ENCODE measurements at places on chromosomes 5 and 9.

GRCh38 chr9:69932901-69933300 is 110.7 kb upstream of the MAMDC2 start:
- no peak for DNase-seq

DNA sequence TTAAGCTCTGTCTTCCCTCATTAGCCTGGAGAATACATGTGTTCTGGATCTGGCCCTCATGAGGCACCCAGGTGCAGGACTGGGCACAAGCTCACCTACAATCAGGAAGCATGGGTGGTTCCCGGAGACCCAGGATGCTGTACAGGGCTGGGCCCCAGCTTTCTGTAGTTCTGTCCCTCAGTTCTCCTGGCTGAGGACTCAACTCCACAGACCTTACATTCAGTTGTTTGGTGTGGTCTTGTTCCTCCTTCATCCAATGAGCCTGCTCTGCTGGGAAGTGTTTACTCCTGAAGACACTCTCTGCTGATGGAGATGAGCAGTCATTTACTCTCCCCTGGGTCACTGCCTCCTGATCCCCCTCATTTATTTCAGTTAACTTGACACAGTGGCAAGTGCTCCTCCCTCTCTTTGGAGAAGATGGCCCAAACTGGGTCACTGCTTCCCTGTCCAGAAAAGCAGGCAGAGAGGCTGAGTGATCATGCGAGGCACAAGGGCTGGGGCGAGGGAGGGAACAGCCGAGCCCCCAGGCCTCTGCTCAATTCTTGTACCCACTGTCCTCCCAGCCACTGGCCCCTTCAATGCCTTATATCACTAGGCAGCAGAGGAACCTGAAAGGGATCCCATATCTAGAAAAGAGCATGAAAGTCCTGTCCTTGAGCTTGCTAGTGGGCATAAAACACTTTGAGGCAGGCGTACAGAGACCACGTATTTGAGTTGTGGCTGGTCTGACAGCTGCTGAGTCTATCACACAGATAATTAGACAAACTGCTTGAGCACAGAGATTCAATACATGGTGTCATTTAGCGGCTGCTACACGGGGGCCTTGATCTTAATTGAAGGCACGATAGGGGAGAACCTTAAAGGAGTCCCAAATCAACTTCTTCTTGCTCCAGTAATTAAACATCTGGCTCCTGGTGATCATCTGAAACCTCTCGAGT is 221.7 kb downstream of the FSTL4 start:
- no peak for DNase-seq

DNA sequence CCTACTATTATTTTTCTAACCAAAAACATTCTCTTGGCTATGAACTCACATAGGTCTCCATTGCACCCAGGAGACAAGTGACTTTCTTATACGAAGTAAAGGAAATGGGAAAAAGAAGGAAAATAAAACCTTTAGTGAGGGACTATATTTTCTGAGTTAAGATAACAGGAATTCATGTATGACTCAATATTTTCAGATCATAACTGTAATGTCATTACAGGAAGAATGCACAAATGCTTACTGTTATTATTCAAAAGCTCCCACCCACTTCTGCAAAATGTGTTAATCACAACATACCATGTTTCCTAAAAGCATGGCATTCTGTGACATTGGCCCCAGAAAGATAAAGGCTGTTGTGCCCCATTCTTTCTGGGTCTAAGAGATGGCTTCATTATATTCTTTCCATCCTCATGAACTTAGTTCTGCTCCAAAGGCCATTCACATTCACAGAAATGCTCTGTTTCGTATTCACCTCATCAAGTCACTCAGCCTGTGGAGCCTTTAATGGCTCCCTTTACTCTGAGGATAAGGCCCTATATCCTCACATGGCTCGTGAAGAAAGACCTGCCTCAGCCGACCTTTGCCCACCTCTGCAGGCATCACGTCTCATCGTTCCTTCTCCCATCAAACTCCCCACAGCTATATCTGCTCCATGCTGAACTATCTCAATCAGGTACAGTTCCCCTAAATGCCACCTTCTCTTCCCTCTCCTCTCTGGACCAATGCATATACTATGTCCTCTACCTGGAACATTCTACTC is 77.0 kb downstream of the ABCA1 start:
- no peak for DNase-seq

- DNase-seq, result no peak
These were observed 8.9 kb upstream of the PKD2L2 start for GRCh38 chr5:137880313-137880712.

DNA sequence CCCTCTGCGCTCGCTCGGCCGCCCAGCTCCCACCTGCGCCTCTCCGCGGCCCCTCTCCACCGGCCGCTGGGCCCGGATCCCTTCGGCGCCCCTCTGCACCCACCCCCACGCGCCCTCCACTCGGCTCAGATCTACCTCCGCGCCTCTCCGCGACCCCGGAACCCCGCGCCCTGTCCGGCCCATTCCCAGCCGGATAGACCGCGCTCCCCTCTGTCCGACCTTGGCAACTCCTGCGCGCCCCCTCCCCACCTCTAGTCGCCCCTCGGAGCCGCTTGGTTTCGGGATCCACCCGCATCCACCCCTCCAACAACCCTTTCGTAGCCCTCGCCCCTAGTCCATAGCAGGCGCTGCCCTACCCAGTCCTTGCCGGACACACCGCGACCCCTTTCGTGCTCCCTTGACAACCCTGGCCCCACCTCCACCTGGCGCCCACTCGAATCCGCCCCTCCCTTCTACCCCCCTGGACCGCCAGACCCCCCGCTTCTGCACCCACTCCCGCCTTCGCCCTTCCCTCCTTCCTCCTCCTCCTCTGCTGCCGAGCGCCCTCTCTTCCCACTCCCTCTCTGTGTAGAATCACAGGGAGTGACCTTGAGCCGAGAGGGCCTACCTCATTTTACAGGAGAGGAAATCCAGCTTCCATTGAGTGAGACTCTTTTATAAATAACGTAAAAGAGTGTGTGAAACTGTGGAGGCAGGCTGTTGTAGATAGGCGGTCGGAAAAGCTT is 525 bp upstream of the AK3 start:
- DNase-seq, result no peak

DNA sequence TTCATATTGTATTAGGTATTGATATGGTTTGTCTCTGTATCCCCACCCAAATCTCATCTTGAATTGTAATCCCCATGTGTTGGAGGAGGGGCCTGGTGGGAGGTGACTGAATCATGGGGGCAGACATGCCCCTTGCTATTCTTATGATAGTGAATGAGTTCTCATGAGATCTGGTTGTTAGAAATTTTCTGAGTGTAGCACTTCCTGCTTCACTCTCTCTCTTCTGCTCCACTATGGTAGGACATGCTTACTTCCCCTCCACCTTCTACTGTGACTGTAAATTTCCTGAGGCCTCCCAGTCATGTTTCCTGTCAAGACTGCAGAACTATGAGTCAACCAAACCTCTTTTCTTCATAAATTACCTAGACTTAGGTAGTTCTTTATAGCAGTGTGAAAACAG is 187.4 kb upstream of the SLC24A2 start:
- no peak for DNase-seq

DNA sequence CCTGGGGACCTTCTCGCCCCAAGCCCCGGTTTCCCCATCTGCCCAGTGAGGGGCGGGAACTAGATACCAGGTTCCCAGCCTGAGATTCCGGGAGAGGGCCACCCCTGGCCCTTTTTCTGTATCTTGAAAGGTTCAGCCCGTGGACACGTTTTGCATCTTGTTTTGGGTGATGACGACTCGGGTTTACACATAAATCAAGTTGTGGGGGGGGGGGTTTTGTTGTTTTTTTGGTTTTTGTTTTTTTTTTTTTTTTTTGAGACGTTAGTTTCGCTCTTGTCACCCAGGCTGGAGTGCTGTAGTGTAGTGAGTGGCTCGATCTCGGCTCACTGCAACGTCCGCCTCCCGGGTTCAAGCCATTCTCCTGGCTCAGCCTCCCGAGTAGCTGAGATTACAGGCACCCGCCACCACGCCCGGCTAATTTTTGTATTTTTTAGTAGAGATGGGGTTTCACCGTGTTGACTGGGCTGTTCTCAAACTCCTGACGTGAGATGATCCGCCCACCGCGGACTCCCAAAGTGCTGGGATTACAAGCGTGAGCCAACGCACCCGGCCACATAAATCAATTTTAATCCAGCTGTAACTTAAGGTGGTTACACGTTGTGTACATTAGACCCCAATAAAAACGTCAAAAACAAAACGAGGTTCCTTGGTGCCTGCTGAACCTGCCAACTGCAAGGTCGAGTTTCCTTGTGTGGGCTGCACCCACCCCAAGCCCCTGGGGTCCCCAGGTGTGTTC is 1.1 kb upstream of the BRD3 start:
- DNase-seq, result no peak

DNA sequence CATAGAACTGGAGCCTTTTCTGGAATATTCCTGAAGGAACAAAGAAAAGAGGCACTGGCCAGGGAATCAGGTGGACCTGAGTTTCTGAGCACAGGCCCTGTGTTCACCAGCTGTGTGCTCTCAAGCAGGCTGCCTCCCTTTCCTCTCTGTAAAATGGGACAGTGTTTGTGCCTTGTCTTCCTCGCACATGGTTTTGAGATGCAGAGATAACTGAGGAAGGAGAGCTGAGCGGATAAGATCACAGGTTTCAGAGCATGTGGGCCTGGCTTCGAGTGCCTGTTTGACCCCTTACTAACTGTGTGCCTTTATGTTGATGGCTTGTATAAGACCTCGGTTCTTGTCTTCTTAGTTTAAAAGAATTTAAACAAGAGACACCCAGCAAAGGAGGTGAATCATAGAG is 46.2 kb upstream of the HAND1 start:
- DNase-seq, result no peak

DNA sequence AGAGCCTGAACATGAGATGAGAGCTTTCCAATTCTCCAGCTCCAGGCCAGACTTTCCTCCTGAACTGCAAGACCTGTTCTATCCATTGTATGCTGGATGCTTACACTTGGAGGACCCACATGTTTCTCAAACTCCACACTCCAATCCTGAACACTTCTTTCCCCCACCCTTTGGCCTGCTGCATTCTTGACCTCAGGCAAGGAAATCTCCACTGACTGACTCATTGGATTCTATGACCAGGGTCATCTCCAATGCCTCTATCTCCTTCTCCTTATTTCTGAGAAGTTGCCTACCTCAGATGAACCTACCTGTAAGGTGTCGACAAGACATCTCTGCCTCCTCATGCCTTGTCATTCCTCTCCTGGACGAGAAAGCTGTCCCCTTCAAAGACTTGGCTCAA is 153.6 kb downstream of the CRB2 start:
- no peak for DNase-seq

DNA sequence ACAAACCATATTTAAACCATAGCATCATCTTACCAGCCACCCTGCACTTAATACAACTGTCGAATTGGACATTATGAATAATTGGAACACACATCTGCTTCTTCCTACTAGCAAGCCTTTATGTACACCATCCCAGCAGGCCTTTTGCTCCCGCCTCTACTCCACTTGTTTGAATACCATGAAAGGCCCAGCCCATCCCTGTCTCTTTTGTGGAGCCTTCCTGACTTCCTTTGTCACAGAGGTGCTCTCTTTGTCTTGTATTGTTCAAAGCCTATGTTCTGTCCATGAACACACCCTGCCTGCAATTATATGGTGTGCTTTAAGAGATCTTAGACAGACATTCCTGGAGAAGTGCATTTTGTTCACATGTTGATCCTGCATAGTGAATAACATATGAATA is 465.7 kb downstream of the DIRAS2 start:
- DNase-seq, result no peak

DNA sequence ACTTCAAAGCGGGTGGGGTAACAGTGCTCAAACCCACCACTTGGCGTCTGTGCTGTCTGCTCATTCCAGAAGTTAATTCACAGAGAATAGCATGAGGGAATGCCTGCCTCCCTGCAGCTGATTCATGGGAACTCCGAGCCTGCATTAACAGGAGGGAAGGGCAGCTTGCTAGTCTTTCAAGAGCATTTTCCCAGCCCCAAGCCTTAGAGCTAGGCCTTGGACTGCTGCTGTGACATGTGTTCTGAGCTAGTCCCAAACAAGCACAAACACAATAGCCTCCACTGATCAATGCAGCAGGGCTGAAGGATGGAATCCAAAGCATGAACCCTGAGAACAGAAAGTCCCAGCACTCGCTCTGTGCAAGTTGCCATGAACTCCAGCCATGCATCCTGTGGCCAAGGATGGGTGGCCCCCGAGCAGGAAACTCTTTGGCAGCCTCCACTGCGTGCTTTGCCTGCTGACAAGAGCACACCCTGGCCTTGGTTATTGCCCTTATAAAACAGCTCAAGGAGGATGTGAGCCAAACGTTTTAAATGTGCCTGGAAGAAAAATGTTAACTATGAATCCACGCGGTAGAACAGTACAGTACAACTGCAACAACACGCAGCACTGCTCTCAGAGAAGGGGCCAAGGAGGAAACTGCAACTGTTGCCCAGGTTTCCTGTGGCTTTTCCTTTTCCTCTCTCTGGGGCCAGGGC is 653.1 kb upstream of the KLF4 start:
- DNase-seq, result no peak

DNA sequence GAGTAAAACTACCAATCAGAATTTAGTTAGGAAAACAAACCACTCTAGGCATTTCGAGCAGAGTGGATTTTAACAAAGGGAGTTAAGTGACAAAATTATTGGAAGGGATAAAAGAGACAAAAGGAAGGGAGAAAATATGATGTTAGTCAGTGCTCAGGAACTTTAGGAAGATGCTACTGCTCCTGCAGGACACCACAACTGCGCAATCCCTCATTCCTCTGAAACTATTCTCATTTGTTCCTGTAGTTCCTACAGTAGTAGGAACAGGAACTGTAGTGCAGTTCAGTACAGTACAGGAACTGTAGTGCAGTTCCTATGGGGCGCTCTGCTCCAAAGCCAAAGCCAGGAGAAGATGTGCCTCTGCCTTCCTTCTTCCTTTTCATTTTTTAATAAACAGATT is 29.9 kb upstream of the MEGF10 start:
- DNase-seq, result no peak

DNA sequence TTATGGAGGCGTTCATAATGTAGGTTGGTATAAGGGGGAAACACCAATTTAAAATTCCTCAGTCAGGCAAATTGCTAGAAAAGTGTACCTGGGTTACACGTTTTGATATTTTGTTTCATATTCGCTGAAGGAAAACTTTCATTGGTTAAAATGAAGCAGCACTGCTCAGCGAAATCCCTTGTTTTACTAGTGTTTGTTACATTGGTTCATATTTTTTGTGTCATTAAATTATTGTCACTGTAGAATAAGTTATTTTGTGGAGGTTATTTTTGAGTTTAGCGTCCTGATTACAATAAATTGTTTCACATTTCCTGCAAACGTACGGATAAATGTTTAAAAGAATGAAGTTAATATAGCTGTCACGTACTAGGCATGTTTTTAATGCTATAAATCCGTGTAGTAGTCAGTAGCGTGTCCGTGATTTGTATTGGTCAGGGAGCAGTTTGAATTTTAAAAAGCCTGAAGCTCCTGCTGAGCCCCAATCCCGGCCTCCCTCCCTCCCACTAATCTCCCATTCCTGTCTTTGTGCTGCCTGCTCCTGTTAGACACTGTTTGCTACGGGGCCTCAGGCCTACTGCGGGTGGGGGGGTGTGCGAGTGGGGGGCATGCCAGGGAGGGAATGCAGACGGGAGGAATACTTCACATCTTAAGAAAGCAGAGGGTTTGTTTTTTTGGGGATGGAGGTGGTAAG is 2.0 kb downstream of the NIPBL start:
- DNase-seq, result no peak

GRCh38 chr5:15932066-15932465 is 247.5 kb downstream of the MARCHF11 start:
- no peak for DNase-seq

All from GM06990 (cell line).